Lung (tissue), 17 donors: ENCODE measurements at places on chromosomes 13 and 19.

DNA sequence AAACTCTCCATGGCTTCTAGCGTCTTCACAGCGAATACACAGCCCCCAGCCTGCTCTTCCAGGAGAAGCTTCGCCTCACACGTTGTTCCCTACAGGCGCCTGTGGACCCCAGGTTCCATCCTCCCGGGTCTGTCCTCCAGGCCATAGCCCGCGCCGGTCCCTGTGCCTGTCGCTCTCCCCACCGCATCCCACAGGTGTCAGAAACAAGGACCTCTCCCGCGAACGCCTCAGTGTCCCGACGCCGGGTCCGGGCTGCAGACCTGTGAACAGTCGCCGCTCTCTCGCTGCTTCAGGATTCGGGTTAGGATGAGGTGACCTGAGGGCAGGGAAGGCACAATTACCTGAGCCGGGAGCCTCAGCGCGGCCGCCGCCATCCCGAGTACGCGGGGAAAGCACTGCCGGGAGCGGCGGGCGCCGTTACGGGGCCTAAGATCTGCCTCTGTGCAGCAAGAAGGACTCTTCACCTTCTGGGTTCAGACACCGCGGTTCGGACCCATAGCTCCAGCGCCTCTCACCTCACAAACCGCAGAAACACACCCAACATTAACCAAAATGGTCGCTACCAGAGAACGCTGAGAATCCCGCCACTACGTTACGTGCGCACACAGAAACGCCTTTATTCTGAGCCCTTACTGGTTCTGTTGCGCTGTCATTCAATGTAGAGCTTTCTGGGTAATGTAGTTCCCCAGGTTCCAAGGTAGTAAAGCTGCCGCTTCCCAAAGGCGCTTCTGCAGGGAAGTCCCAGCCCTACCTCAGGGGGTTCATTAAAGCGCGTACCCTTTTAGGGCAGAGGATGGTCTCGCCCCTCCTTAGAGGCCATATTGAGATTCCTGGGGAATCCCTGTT is at the start of gene ZNF418:
Gene ZNF418, minus strand, starts transcription at position 583 of the 846 bp plus-strand sequence. CDS start 1,580 bp downstream, outside the sequence.
- peak; percentile 95 for DNase-seq

GRCh38 chr19:29044037-29044436 is 168.9 kb downstream of the UQCRFS1 start:
- no peak for DNase-seq

DNA sequence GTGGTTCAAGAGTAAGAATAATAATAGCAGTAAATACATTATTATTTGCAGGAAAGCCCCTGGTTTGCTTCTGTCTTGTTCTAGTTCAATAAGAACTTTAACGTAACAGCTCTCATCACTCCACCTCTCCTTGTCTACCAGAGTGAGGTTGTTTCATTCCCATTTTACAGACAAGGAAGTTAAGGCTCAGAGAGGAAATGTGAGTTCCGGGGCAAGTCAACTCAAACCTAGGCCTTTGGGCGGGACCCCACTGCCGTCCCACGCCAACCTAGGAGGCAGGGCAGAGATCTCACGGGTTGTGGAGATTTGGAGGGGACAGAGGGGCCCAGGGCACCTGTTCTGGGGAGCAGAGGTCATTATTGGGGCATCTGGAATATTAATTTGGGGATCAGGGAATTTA is 1.5 kb downstream of the MAP4K1 start:
- DNase-seq, result no peak

GRCh38 chr19:11784356-11784755 is 14.0 kb upstream of the ZNF491 start:
- DNase-seq, result no peak

GRCh38 chr13:59877933-59878332 is 285.8 kb downstream of the DIAPH3 start:
- DNase-seq, result no peak

GRCh38 chr13:111339366-111340143 is 19.1 kb downstream of the TEX29 start:
- DNase-seq, result no peak

DNA sequence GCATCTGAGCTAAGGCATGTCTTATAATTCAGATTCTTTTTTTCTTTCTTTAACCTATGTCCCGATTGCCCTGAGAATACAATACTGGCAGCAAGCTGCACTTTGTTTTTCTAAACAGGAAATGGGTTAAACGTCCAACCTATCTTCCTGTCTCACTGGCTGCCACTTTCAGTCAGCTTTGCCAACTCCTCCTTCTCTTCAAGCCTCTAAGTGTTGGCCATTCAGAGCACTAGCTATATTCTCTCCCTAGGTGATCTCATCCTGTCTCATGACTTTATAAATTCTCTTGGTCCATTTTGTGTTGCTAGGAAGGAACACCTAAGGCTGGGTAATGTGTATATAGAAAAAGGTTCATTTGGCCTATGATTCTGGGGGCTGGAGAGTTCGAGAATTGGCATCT is 109.5 kb upstream of the TSC22D1 start:
- DNase-seq, result no peak

- no peak for DNase-seq
Observed at GRCh38 chr19:3351702-3352447, 14.5 kb upstream of the NFIC start.

- DNase-seq, result peak; percentile 85
Observed at GRCh38 chr13:98142380-98143156, at the start of gene FARP1. Gene FARP1 (plus strand): TSS chr13:98143094. CDS start chr13:98213243, 70,149 bp downstream.

DNA sequence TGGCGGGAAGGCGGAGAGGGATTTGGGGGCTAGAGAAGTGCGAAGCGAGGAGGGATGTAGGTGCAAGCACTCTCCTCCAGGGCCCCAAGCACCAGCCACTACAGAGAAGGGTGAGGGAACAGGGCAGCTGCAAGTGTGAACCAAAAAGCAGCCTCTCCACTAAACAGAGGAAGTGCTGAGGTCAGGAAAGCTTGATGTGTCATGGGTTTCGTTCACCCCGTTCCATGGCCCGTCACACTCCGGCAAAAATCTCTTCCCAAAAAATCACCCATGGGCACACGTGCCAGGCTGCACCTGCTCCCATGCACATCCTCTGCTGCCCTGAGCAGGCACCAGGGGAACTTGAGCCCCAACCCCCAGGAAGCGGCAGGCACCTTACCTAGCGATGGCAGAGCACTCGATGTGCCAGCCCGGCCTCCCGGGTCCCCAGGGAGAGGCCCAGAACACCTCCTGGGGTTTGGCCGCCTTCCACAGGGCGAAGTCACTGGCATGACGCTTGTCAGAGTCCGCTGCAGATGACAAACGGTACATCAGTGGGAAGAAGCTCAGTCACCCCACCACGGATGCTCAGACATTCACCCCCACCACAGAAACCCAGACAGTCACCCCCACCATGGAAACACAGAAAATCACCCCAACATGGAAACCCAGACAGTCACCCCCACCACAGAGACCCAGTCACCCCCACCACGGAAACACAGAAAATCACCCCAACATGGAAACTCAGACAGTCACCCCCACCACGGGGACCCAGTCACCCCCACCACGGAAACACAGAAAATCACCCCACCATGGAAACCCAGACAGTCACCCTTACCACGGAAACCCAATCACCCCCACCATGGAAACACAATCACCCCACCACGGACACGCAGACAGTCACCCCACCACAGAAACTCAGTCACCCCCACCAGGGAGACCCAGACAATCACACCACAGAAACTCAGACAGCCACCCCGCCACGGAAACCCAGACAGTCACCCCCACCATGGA is 29.0 kb downstream of the CARS2 start:
- no peak for DNase-seq

DNA sequence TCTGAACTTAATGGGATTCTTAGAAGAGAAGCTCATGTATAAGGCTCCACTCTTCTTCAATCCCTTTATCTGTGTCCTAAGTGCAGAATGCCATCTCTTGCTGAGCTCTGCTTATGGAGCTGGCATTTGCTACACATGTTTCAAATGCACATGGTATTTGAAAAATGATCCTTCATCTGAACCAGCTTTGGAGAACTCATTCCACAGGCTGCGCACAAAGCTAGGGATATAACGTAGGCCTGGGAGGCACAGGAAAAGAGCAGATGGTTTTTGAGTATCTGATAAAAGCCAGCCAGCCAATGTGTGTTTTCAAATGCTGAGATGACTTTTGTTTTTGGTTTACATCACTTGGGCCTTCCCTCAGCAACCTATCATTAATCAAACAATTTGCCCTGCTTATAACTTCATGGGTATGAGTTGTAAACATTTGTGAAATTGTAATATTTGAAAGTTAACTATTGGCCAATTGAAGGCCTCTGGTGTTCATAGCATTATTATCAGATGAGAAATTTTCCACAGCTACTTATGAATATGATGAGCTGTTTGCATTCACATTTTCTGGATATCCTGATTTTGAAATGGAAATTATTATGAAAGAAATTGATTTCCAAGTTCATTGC is 729.0 kb downstream of the FGF9 start:
- peak; percentile 21 for DNase-seq

- no peak for DNase-seq
Observed at GRCh38 chr19:1845642-1846041, 2.6 kb downstream of the REXO1 start.

DNA sequence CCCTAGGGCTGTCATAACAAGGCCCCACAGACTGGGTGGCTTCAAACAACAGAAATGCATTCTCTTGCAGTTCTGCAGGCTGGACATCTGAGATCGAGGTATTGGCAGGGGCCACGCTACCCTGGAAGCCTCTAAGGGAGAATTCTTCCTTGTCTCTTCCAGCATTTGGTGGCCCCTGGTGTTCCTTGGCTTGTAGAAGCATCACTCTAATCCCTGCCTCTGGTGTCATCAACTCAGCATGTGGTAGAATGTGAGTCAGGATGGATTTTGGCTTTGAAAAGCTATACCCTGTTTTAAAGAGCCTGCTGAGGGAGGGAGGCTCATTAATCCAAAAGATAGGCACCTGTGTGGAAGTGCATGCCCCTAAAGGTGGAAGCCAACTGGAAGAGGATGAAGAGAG is 7.9 kb upstream of the GGACT start:
- no peak for DNase-seq

- no peak for DNase-seq
Observed at GRCh38 chr13:111322001-111322915, 1.8 kb downstream of the TEX29 start.

DNA sequence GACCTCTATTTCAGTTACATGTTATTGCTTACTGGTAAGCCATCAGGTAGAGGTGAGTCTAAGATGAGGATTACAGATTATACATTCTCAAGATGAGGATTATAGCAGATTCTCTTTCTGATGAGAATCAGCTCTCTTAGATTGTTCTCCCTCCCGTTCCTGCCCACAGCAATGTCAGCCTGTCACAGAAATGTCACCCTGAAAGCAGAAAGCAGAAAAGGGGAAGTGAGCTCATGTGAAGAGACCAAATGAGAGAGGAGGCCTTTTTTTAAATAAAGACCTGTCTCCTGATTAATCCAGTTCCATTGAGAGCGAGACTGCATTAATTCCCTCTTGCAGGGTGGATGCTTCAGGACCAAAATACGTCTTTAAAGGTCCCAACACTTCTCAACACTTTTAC is 445.6 kb downstream of the KCTD12 start:
- no peak for DNase-seq

DNA sequence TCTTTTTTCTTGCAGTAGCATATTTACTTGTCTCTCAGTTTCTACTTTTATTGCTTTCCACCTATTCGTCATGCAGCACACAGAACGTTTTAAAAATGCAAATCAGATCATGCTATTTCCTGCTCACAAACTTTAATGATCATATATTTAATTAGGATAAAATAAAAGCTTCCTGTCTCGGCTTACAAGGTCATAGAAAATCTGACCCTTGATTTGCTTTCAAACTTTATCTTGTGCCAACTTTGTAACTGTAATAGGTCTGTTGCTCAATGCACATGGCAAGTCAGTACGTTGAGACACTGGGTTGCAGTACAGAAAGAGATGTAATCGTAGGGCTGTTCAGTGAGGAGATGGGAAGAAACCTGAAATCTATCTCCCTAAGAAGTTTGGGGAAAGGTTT is 95.6 kb upstream of the CSNK1A1L start:
- no peak for DNase-seq

DNA sequence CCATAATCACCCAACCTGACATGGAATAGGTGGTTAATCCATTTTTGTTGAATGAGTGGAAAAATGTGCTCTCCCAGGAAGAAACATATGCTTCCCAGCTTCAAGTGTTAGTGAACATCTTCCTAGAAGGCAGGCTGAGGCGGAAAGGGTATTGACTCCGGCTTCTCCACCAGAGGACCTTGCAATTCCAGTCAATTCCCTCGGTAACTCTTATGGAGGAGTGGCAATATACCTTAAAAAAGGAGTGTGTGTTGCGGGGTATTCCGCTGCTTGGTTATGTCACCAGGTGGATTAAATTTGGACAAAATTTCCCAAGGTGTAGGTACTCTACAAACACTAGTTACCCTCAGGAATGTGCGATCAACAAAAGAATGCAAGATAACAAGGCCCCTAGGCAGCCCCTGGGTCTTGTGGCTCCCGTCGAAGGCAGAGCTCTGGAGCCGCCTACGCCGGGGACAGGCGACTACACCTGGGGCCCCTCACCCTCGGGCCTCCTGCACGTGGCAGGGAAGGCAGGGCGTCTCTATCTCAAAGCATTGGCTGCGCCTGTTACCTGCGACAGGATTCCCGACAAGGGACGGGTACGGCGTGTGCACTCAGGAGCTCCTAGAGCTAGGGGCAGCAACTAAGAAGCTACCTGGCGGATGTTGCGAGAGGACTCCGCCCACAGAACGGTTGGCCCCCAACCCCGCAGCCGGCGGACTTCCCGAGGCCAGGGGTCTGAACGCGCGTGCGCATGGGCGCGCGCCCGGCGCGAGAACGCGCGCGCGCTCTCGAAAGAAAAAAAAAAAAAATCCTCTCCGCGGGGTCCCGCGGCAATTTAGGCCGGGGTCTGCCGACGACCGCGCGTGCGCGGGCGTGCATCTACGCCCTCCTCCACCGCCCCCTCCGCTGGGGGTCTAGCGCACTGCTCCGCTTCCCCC is at the start of gene WDR87:
Gene WDR87, minus strand, starts transcription at position 649 of the 923 bp plus-strand sequence. CDS start 8,355 bp downstream, outside the sequence.
- peak; percentile 90 for DNase-seq

DNA sequence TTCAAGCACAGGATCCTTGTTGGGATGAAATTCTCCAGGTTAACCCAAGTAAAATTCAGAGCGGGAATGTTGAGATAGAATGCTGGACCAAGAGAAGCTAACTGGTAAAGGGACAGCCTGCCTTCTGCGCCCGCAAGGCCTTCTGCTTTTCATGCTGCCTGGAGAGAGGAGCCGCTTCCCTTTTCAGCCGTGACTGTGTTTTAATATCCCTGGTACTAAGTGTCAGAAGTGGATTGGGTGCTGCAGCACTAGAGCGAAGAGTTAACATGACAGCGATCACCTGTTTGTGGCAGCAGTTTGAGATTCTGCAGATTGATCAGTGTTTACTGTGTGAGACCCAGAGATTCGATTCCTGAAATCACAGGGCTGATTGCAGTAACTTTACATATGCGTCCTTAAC is 197.4 kb upstream of the ZNF536 start:
- DNase-seq, result no peak

DNA sequence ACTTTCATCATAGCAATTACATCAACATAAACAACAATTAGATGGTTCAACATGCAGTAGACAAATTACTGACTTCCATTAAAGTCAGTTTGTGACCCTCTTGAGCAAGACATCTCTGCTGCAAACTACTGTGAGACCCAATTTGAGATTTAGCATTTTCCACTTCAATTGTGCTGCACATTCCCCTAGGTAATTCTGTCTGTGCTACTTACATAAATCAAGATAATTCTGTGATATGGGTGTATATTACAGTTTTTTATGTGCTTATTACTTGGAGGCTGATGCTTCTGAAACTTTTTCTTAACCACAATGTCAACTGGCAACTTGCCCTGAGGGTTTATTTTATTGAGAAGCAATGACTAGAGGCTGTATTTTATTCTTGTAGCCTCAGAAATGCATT is 1714.4 kb downstream of the OLFM4 start:
- DNase-seq, result peak; percentile 7
